Posterior cingulate gyrus (tissue), 11 donors: ENCODE measurements at places on chromosomes 7 and 10.

GRCh38 chr7:20594023-20594422, 21.4 kb upstream of the ABCB5 start:
- DNase-seq = no peak

GRCh38 chr10:125035588-125036295, 93.8 kb downstream of the ZRANB1 start:
- no peak for DNase-seq

DNA sequence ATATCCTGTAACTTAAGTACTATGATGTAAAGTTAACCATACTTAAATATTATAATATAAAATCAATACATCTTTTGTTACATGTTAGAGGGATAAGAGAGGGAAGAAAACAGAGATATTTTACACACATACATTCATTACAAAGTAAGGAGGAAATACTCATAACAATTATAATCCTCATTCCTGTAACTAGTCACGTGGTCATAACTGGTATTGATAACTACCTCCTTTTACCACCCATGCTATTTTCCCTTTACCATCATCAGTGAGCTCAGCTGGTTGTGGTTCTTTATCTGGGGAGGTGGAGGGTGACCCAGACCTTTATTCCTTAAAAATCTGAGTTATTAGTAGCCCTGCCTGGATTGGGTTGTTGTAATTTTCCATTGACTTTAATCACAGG, 8.3 kb downstream of the GIMAP8 start:
- no peak for DNase-seq

DNA sequence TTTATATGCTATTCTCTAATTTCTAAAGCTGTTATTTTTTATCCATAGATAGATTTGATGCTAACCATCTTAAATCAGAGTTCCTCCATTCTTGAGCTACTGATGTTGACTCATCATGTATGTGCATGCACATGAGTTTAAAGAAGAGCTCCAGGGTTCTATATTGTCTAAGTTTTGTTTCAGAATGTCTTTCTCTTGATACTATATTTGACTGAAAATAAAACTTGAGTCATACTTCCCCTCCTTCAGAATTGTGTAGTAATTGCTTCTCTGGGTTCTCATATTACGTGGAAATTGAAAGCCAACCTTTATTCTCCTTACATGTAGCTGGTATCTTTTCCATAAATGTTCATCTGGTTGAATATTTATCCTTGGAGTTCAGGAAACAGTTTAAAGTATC, 89.4 kb downstream of the LRRTM3 start:
- DNase-seq = no peak

DNA sequence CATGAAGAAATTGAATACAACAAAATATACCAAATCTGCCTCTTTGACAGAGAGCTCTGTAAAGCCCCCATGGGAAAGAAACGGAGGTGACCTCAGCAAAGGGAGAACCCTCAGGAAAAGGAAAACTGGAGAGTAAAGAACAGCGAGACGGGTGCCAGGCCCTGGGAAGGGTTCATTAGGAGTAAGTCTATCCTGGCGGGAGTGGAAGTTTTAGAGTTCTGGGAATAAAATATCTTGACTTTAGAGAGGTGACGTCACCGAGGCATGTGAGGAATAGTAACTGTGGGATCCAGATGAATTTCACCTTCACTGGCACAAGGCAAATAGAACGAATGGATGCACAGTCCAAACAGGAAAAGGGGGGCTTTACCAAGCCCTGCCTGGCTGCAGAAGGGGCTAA, 362.8 kb upstream of the IGFBP3 start:
- no peak for DNase-seq

DNA sequence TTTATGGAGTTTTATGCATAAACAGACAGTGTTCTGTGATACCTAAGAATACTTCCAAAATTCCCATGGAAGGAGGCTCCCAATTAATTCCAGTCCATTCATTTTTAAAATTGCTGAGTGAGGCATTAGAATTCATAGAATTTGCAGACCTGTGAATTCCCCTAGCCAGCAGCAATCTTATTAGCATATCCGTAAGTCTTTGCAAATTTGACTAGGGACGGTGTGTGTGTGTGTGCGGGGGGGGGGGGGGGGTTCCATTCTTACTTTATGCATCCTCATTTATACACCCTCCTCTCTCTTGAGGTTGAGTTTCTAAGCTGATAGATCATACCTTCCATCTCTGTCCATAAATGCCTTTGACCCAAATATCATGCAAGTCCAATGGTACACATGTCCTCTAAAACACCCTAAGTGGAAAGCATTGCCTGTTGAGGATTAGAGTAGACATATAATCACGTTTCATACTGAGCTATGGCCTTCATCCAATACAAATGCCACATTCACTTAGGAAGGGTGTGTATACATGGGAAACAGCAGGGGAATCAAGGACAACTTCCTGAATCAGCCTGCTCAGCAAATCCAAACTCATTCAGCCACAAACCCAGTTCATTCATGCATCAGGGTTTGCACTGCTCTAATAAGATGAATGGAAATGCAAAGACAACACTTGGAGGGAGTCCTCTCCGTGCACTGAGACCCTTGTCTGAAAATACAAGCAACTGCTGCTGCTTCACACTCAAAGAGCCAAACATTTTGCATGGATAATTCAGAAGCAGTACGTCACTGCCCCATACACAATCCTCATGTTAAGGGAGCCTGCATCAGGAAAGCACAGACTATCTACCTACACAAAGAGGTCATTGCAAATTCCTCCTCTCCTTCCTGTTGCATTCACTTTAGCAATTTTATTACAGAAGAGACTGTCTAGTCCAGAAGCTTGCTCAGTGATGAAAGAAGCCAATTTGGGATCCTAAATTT, 350.8 kb downstream of the KCNMA1 start:
- no peak for DNase-seq

- DNase-seq = no peak
These were observed 86.7 kb upstream of the TMEM168 start for GRCh38 chr7:112876877-112877276.

DNA sequence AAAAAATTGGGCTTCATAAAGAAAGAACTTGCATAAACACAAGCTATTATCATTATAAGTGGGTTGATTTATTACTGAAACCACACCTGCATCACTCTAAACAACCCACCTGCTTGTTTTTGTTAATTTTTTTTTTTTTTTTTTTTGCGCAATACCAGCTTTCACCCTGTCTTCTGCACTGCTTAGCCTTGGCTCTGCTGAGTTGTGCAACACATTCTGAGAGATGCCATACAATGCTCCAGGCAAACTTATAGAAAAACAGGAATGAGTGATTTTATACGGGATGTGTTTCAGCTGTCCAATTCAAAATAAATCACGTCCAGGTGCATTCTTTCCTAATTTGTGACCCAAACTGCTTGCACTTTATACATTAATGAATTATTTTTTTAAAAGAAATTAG, 923.6 kb downstream of the GATA3 start:
- DNase-seq = no peak

GRCh38 chr10:28768227-28768626, 90.9 kb downstream of the BAMBI start:
- DNase-seq = no peak

DNA sequence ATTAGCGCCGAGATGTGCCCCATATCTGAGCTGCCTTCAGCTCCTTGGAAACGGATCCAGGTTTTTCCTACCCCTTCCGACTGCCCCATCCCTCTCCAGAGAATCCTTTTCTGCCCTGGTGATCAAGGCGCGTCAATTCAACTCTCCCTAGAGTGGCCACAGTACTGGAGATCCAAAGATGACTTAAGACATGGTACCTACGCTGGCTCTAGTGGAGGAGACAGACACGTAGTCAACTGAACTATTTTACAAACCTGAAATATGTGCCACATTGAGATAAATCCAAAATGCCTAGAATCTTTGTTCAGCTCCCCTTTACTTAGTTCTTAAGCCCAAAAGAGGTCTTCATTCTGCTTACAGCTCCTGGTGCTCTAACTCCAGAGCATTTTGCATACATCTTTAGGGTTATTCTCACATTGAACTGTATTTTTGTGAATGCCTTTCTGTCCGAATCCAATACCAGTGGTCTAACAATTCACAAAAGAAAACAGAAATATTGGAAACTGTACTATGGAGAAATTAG, 444 bp upstream of the TNPO3 start:
- no peak for DNase-seq

GRCh38 chr10:123150986-123151736, 3.0 kb upstream of the BUB3 start:
- DNase-seq = no peak

GRCh38 chr10:93379731-93380575, 102.2 kb downstream of the MYOF start:
- DNase-seq = no peak

DNA sequence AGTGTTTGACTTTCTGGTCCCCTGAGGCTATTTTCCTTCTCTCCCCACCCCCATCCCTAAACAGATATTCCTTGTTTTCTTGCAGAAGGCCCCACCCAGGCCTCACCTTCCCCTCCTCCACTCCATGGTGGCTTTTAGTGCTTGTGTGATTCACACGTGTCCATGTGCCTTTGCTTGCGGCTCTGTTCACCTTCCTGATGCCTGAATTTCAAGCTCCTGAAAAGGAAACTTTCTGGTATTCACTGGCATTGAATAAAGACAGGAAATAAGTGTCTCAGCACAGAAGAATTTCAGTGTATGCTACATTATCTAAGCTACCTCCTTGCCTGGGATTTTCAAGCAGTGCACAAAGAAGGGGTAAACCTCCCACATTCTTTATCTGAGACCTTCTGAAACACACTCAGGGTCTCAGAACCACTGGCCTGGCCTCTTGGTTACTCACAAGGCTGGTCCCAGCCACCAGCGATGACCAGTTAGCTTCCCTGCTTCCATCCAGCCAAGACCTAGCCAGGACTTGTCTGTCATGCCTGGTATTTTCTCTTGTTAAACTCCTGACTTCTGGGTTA, 17.2 kb upstream of the UBE2H start:
- no peak for DNase-seq

DNA sequence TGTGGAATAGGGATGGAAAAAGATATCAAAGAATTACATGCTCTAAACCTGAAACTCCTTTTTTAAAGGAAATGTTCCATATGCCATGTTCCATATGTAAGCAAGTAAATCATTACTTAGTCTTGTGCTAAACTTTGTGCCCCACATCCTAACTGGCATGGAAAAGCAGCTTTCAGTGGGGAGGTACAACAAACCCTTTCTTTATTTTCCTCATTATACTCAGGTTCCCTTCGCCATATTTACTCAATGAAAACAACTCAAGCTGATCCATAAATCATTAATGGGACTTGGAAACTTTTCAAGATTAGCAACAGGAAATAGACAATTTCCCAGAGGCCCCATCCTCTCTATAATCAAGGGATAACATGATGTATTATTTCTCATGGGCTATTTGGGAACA, 56.0 kb downstream of the GSAP start:
- no peak for DNase-seq

GRCh38 chr10:1117651-1118050, 61.5 kb downstream of the WDR37 start:
- no peak for DNase-seq

GRCh38 chr7:128938544-128939074, 882 bp downstream of the IRF5 start:
- no peak for DNase-seq

DNA sequence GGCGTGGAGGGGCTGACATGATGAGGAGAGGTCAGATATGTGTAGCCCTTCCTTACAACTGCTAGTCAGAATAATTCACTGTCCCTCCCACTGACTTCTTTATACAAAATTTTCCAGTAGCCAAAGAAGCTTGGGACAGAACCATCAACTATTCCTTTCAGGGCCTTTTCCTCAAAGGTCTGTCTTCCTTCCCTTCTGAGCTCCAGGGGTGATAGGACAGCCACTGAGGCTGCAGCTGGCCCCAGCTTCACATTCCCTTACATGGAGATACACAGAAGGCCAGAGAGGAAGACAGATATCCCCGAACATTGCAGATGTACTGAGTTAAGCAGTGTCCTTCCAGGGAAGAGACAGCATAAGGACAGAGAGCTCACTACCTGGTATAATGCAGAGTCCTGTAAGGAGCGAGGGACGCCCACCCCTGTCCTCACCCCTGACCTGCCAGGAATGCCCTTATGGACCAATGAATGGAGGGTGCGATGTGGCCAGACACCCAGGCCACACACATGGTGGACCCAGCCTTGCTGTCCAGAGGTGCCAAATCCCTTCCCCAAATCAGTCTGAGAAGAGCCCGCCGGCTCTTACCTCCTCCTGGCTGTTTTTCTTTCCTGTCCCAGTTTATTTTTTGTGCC, 754.7 kb downstream of the GRID1 start:
- no peak for DNase-seq

GRCh38 chr7:87414794-87415188, 60.7 kb downstream of the ABCB4 start:
- no peak for DNase-seq

DNA sequence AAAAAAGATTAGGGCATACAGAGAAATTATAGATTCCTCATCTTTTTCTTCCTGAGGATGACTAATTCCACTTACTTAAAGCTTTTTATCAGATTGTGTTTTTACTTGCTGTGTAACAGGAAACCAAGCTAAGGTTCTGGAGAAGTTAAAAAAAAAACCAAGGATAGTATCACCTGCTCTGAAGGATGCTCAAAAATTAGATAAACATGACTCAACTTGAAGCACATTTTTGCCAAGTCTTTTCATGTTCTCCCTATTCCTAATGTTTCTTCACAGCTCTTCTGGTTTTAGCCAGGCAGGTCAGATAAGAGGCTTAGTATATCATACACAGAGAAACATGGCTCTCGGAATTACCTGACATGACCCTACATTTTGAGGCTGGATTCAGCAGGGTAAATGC, 90.3 kb downstream of the CPEB3 start:
- DNase-seq = no peak

DNA sequence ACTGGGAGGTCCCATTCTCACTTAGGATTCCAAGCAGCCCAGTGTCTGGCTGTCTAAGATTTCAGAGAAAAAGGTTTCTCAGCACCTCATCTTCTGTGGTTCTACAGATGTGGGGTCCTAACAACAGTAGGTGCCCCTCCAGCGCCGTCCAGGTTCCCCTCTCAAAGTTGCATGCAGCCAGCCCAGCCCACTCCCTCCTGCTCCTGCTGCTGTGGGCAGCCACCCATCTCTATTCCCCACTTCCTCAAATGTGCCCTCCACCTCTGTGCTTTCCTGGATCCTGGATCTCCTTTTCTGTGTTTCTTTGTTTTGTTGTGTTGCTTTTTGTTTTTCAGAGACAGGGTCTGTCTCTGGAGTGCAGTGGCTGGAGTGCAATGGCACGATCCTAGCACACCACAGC, 13.3 kb upstream of the SLC18A3 start:
- DNase-seq = no peak
